ENCODE measurements at places on chromosomes 2 and 18.
A peak's percentile ranks its signal among the peaks of the same experiment; 100 is the strongest.

- no peak for DNase-seq
Observed at GRCh38 chr18:64110692-64111480, 38.0 kb downstream of the LINC00305 start.

DNA sequence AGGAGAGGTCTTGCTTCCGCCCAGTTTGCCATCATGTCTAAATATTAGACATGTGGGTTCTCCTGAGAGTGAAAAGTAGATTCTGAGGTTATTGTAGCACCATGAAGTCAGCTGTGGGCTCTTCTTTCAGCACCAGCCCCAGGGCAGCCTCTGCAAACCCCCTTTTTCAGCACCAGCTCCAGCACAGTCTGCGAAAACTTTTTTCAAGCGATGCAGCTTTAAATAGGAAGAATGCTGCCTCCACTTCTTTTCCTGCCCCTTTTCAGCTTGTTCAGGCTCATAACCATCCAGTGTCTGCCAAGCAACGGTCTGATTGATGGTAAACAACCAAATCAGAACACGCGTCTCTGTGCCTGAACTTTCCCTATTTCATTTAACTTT is at the start of gene COL5A2:
Gene COL5A2, minus strand, starts transcription at position 192 of the 381 bp plus-strand sequence. Its CDS starts 157 bp downstream, at position 35.
- peak; percentile 60 for DNase-seq

DNA sequence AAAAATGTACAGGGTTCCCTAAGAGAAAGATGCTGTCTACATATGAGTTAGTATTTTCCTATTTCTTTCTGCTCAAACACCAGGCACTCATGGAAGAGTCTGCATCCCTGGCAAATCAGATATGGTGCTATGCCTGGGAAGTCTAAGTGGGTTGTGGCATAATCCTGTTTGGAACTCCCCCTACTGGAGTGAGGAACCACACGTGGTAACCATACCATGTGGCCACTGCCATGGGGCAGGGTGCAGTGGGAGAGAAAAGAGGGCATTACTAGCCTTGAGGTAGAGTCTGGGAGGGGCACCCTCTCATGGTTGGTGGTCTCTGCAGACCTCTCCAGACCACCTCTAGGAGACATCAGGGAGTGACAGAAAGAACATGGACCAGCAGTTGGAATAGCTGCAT is 257.9 kb upstream of the ATP5MC3 start:
- no peak for DNase-seq

GRCh38 chr18:76139844-76140243 is 355.2 kb downstream of the ZNF516 start:
- no peak for DNase-seq

DNA sequence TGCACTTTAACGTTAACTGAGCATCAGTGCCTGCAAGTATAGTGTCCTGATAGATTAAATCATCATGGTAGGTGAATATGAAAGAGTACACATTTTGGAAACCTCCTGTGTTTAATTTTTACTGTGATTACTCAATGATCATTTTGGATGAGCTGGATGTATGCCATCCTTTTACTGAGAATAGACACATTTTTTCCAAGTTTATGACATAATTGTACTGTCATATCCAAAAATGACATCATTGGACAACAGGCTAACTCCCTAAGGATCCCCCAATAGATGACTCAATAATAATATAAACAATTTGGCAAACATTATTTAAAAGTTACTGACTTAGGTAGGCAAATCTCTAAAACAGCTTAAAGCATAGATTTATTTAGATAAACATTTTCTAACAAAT is 410.8 kb upstream of the REG3G start:
- no peak for DNase-seq

GRCh38 chr18:6484659-6485058 is 69.9 kb upstream of the L3MBTL4 start:
- DNase-seq, result no peak

DNA sequence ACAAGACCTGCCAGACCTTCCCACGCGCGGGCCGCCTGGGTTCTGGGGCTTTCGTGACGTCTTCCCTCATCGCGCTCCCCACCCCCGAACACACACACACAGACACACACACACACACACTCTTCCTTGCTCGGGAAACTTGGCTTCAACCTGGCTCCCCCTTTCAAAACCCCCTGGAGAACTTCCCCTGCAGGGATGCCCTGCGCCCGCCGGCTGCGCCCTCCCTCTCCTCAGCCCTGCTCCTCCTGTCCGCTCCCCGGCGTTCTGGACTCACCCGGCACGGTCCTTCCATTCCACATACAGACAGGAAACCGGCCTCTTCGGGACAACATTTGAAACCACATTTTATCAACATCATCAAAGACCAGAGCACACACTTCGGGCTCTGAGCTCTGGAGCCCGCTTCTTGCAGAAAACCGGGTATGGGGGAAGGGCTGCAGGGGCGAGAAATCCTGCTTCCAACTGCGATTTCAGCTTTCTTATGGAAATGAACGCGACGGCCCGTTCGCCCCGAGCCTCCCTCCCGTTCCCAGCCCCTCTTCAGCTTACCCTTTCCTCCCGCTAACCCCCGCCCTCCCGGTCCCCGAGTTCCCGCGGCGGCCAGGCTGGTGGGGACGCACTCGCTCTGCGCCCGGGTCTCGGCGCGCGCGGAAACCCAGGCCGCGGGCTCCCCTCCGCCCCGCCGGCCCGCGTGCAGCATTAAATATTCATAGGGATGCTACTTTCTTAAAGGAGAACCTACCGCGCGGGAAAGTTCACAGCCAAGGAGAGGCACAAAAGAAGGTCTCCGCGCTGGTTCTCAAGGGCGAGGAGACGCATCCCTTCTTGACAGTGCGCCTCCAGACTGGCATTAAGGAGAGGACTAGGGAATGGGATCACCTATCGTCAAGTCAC is 18.3 kb downstream of the POU3F3 start:
- DNase-seq, result no peak

GRCh38 chr18:49959176-49959575 is 145.8 kb upstream of the ACAA2 start:
- DNase-seq, result no peak

- no peak for DNase-seq
Observed at GRCh38 chr2:109563980-109564550, 49.7 kb downstream of the SEPTIN10 start.

GRCh38 chr18:39788383-39788782 is 2166.7 kb upstream of the PIK3C3 start:
- DNase-seq, result no peak

Measured in T1000 (cell line).